ENCODE measurements at places on chromosomes 7 and 10. TPM values are rescaled to one million over a fixed set of nuclear protein-coding genes. Genes with fewer than 3 reads are reported as not detected.

- no peak overlapping the region for H3K27ac ChIP-seq
- no peaks in the 10 kb centered on the region for H3K27me3 ChIP-seq
- DNase-seq: no peak
These were observed 482.2 kb upstream of the KLF6 start for GRCh38 chr10:4267086-4267773.

- no peaks in the 10 kb centered on the region for H3K36me3 ChIP-seq
- H3K27me3 ChIP-seq: no peaks in the 10 kb centered on the region
- no peak overlapping the region for H3K27ac ChIP-seq
- H3K4me1 ChIP-seq: no peaks in the 10 kb centered on the region
- no peak overlapping the region for H3K4me3 ChIP-seq
- no peak for DNase-seq
These were observed 644.4 kb downstream of the GRM8 start for GRCh38 chr7:126608339-126608776.

DNA sequence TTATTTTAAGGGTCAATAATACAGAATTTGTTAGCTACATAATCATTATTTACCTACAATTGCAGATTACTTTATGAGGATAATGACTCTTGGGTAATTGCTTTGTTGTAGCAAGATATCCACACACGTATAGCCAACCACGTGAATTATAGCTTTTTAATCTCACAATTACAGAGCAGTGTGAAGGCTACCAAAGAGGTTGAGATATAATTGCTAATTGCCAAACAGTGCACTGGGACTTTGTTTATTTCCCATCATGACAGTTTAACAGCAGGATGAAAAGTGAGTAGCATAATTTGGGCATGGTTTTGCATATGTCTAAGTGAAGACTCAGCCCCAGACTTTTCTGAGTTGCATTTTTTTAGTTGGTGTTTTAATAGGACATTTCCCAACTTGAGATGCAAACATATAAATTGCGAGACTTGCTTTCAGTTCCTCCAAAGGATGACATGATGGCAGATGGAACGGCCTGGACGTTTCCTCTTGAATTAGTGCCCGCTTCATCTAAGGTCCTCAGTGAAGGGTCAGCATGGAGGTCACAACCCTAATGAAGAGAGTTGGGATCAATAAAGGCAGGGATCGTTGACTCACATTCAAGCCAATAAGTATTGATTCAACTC, 180.7 kb upstream of the GPR26 start:
- H3K36me3 ChIP-seq: no peaks in the 10 kb centered on the region
- no peak for DNase-seq
- H3K27me3 ChIP-seq: no peaks in the 10 kb centered on the region
- no peak overlapping the region for H3K27ac ChIP-seq
- H3K4me1 ChIP-seq: no peaks in the 10 kb centered on the region

GRCh38 chr7:28570113-28570969, 158.0 kb downstream of the CREB5 start:
- DNase-seq: no peak
- H3K36me3 ChIP-seq: no peaks in the 10 kb centered on the region
- H3K4me1 ChIP-seq: peaks cover 37% of the 10 kb centered on the region
- peak overlapping the region; percentile 21 for H3K27ac ChIP-seq
- H3K27me3 ChIP-seq: no peaks in the 10 kb centered on the region
- H3K4me3 ChIP-seq: no peak overlapping the region

- peak; percentile 57 for DNase-seq
- no peaks in the 10 kb centered on the region for H3K36me3 ChIP-seq
- H3K27ac ChIP-seq: no peak overlapping the region
- no peak overlapping the region for H3K4me3 ChIP-seq
These were observed 421.9 kb downstream of the PTPRN2 start for GRCh38 chr7:158165711-158166110.

- H3K27ac ChIP-seq: peak overlapping the region; percentile 55
- no peak overlapping the region for H3K4me3 ChIP-seq
- no peaks in the 10 kb centered on the region for H3K27me3 ChIP-seq
- DNase-seq: peak; percentile 98
- H3K36me3 ChIP-seq: no peaks in the 10 kb centered on the region
These were observed 118.6 kb upstream of the BTBD16 start for GRCh38 chr10:122152544-122152943.

- H3K4me1 ChIP-seq: peaks cover 7% of the 10 kb centered on the region
- no peak overlapping the region for H3K4me3 ChIP-seq
- peak overlapping the region; percentile 43 for H3K27ac ChIP-seq
- H3K36me3 ChIP-seq: peaks cover 58% of the 10 kb centered on the region
- H3K27me3 ChIP-seq: no peaks in the 10 kb centered on the region
These were observed 106.2 kb downstream of the ABCC2 start for GRCh38 chr10:99888622-99889021.

- no peak overlapping the region for H3K27ac ChIP-seq
- H3K4me3 ChIP-seq: no peak overlapping the region
- DNase-seq: no peak
- H3K36me3 ChIP-seq: no peaks in the 10 kb centered on the region
- H3K27me3 ChIP-seq: no peaks in the 10 kb centered on the region
These were observed 340.7 kb upstream of the CELF2 start for GRCh38 chr10:10676972-10677371.

GRCh38 chr10:100661520-100661919, 83.9 kb upstream of the PAX2 start:
- H3K4me1 ChIP-seq: no peaks in the 10 kb centered on the region
- H3K4me3 ChIP-seq: no peak overlapping the region
- peaks cover 72% of the 10 kb centered on the region for H3K27me3 ChIP-seq
- no peak overlapping the region for H3K27ac ChIP-seq
- DNase-seq: peak; percentile 58
- H3K36me3 ChIP-seq: no peaks in the 10 kb centered on the region

DNA sequence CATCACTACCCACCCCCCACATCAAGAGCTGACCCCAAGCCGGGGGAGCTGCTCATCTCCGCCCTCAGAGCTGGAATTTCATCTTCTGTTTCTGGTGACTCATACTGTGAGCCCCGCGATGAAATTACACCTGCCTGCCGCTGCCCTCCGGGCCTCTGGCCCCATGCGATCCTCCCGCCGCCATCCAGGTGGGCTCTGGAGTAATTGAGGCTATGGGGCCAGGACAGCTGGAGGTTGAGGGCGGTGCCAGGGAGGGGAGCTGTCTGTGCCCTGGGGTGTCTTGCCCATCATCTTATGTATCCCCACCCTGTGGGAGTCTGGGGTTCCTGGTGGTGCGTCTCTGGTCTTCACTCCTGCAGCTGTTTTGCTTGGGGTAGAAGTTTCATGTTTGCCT, 9.0 kb downstream of the GTF2IRD1 start:
- H3K4me1 ChIP-seq: no peaks in the 10 kb centered on the region
- H3K4me3 ChIP-seq: no peak overlapping the region
- H3K36me3 ChIP-seq: peaks cover 3% of the 10 kb centered on the region
- no peaks in the 10 kb centered on the region for H3K27me3 ChIP-seq

- peaks cover 5% of the 10 kb centered on the region for H3K36me3 ChIP-seq
- no peak overlapping the region for H3K4me3 ChIP-seq
- H3K4me1 ChIP-seq: no peaks in the 10 kb centered on the region
- H3K27me3 ChIP-seq: no peaks in the 10 kb centered on the region
These were observed 15.4 kb downstream of the CUX1 start for GRCh38 chr7:101832685-101833375.

DNA sequence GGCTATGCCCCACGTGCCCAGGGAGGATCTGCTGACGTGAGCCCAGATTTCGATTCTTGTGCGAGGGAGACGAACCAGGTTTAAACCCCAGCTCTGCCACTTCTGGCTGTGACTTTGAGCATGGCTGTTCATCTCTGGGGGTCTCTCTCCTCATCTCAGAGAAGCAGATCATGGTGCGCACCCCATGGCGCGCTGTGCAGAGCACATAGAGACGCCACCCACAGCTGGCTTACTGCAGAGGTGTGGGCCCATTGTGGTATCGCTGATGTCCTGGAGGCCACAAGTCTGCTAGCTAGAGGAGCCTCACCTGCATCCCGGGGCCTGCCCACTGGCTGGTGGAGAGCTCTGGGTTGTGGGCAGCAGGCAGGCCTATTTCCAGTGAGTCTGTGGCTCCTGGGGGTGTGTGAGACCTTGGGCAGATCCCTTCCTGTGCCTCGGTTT, 140.5 kb downstream of the LHPP start:
- peak; percentile 71 for DNase-seq
- H3K27ac ChIP-seq: no peak overlapping the region
- H3K4me3 ChIP-seq: no peak overlapping the region
- no peaks in the 10 kb centered on the region for H3K36me3 ChIP-seq

- peaks cover 14% of the 10 kb centered on the region for H3K4me1 ChIP-seq
- no peak for DNase-seq
- peak overlapping the region; percentile 14 for H3K27ac ChIP-seq
- H3K27me3 ChIP-seq: no peaks in the 10 kb centered on the region
- no peaks in the 10 kb centered on the region for H3K36me3 ChIP-seq
These were observed 273.8 kb downstream of the AUTS2 start for GRCh38 chr7:69871886-69872569.

- no peaks in the 10 kb centered on the region for H3K36me3 ChIP-seq
- H3K4me1 ChIP-seq: no peaks in the 10 kb centered on the region
- no peak for DNase-seq
- no peaks in the 10 kb centered on the region for H3K27me3 ChIP-seq
These were observed 44.5 kb downstream of the TAS2R16 start for GRCh38 chr7:122951006-122951405.

GRCh38 chr10:102627736-102628293, 16.5 kb upstream of the TRIM8 start:
- peak overlapping the region; percentile 95 for H3K27ac ChIP-seq
- DNase-seq: peak; percentile 94
- H3K27me3 ChIP-seq: no peaks in the 10 kb centered on the region
- no peak overlapping the region for H3K4me3 ChIP-seq
- H3K4me1 ChIP-seq: peaks cover 76% of the 10 kb centered on the region
- H3K36me3 ChIP-seq: peaks cover 7% of the 10 kb centered on the region

- no peaks in the 10 kb centered on the region for H3K36me3 ChIP-seq
- no peaks in the 10 kb centered on the region for H3K27me3 ChIP-seq
- no peaks in the 10 kb centered on the region for H3K4me1 ChIP-seq
- DNase-seq: peak; percentile 70
- no peak overlapping the region for H3K4me3 ChIP-seq
These were observed 189.8 kb upstream of the SEMA3A start for GRCh38 chr7:84384417-84384816.

GRCh38 chr10:119275085-119275484, 67.7 kb downstream of the GRK5 start:
- DNase-seq: no peak
- H3K4me3 ChIP-seq: no peak overlapping the region
- H3K27ac ChIP-seq: no peak overlapping the region
- H3K4me1 ChIP-seq: peaks cover 14% of the 10 kb centered on the region
- H3K36me3 ChIP-seq: no peaks in the 10 kb centered on the region

GRCh38 chr7:81926154-81926553, 156.3 kb upstream of the HGF start:
- peak; percentile 21 for DNase-seq
- no peak overlapping the region for H3K27ac ChIP-seq
- peaks cover 14% of the 10 kb centered on the region for H3K4me1 ChIP-seq

DNA sequence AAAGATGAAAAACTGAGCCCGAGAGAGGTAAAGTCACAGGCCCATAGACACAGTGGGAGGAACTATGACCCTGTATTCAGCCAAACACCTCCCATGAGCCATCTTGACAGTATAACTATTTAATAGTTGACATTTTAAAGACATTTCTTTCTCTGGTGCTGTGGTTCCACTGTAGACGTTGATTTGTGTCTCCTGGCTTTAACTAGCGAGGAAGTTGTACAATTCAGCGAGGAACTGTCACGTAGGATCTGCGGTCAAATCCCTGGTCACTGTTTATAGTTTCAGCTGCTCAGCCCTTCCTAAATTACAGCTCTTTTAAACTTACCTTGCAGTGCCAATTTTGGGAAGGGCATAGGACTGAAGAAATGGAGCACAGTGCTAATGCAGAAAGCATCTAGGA, 7.1 kb upstream of the CELF2 start:
- no peak for DNase-seq
- H3K4me1 ChIP-seq: no peaks in the 10 kb centered on the region
- no peaks in the 10 kb centered on the region for H3K36me3 ChIP-seq

DNA sequence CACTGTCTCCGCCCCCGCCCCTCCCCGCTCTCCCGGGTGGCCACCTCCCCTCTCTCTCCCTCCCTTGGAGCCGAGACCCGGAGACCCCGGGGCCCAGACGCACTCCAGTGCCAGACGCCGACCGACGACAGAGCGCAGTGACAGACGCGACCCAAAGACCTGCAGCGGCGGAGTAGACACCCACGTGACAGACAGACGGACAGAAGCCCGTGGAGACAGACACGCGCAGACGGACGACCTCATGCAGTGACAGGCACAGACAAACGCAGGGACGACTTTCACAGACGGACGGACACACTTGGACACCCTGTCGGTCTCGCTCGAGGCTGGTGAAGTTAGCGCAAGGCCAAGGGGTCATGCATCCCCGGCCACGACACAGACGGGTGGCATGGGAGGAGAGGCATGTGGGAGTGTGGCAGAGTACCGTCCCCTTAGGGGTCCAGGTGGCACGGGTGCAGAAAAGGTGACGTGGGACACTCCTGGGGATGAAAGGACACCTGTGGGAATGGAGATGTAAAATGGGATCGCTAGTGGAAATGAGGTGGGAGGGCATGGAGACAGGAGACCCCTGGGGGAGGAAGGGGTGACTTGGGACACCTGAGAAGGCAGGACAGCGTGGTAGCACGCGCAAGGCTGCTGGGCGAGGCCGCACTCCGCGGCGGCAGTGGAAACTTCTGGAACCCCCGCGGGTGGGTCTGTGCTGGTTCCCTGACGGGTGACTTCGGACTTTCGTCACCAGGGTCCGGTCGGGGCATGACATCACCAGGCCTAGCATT, 456 bp upstream of the ACHE start:
- no peak overlapping the region for H3K4me3 ChIP-seq
- DNase-seq: peak; percentile 73
- no peaks in the 10 kb centered on the region for H3K36me3 ChIP-seq
- H3K27me3 ChIP-seq: peaks cover 36% of the 10 kb centered on the region

DNA sequence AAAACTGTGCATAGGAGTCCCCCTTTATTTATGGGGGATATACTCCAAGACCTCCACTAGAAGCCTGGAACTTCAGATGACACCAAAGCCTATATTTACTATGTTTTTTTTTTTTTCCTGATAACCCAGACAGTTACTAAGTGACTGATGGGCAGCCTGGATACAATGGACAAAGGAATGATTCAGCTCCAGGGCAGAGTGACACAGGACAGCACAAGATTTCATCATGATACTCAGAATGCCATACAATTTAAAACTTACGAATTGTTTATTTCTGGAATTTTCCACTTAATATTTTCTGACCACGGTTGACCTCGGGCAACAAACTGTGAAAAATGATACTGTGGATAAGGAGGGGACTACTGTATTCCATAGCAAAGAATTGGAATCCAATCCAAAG, 843.6 kb downstream of the PCDH15 start:
- H3K4me1 ChIP-seq: no peaks in the 10 kb centered on the region
- H3K27ac ChIP-seq: no peak overlapping the region
- H3K4me3 ChIP-seq: no peak overlapping the region
- no peaks in the 10 kb centered on the region for H3K36me3 ChIP-seq
- no peaks in the 10 kb centered on the region for H3K27me3 ChIP-seq
- DNase-seq: no peak

The ZPBP gene
- total RNA-seq: not detected

The HOXA9 gene
- total RNA-seq: 19.5 TPM

The PCLO gene
- total RNA-seq: under 0.01 TPM

The NME8 gene
- total RNA-seq: not detected

The RET gene
- total RNA-seq: under 0.01 TPM

The PDK4 gene
- total RNA-seq: 0.36 TPM

The SPDYE5 gene
- not detected for total RNA-seq
